ENCODE measurements at places on chromosomes 7 and 10.

- peaks cover 3% of the 10 kb centered on the region for H3K27me3 ChIP-seq
- no peak for DNase-seq
- no peaks in the 10 kb centered on the region for H3K36me3 ChIP-seq
- peaks cover 3% of the 10 kb centered on the region for H3K4me1 ChIP-seq
- H3K27ac ChIP-seq, result no peak overlapping the region
Measured at GRCh38 chr10:43260911-43261577, 5.8 kb downstream of the RASGEF1A start.

DNA sequence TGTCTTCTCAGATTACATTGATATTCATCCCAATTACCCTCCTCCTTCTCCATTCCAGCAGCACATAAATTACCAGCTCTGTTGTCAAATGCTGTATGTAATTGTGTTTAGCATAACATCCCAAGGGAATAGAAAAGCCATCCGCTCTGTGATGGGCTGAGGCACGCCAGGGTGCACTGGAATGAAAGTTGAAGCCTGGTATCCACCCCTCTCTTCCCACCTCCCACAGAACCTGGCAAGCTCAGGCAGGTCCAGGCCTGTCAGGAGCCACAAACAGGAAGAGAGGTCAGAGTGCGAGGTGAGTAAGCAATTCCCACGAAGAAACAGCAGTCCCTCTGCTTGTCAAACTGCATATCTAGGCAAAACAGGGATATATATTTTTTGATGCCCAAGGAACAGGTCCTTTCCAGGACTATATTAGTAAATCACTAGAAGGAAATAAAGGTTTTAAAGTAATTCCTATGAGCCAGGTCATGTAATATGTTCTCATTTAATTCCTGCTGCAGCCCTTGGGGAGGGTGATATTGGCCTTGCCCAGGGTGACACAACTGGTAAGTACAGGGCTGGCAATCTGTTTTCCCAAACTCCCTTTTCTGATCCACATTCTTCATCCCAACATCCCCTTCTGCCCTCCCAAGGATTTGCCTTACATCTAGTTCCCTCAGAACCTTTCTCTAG lies 155.6 kb upstream of the GHITM start:
- DNase-seq, result no peak
- H3K4me3 ChIP-seq, result no peak overlapping the region
- no peaks in the 10 kb centered on the region for H3K27me3 ChIP-seq
- H3K4me1 ChIP-seq, result no peaks in the 10 kb centered on the region

DNA sequence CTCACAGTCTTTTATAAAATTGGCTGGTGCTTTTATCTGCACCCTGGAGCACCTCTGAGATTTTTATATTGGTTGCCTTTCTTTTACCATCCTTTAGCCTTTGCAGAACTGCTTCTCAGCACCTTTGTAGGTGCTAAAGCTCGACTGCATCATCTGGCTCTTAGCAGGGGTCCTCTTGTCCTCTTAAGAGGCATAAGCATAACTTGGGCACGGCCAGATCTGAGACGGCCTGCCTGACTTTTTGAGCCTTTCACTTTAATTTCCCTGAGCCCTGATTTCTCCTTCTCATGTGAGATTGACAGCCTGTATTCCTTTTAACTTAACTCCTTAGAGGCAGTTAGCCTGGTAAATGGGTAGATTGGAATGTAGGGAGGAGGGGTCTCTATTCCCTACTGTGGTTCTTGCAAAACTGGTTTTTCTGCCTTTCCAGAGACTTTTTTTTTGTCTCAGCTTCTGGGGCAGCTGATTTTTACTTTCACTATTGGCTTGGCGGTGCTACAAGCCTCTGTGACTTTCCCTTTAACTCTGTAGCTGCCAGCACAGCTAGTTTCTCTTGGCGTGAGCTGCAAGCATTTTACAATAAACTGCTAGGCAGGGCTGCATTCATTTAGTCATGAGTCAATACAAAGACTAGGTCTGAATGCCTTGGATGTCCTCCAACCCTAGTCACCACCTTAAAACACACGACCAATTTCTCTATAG lies 24.0 kb downstream of the ZPBP start:
- H3K4me1 ChIP-seq, result peaks cover 23% of the 10 kb centered on the region
- DNase-seq, result no peak
- H3K4me3 ChIP-seq, result peak overlapping the region; percentile 46
- H3K27ac ChIP-seq, result peak overlapping the region; percentile 62

GRCh38 chr7:139358541-139359365 lies 941 bp upstream of the LUC7L2 start:
- H3K4me3 ChIP-seq, result peak overlapping the region; percentile 93
- no peaks in the 10 kb centered on the region for H3K36me3 ChIP-seq
- DNase-seq, result no peak
- peak overlapping the region; percentile 100 for H3K27ac ChIP-seq
- peaks cover 29% of the 10 kb centered on the region for H3K4me1 ChIP-seq

- H3K27ac ChIP-seq, result no peak overlapping the region
- no peak overlapping the region for H3K4me3 ChIP-seq
- DNase-seq, result no peak
Measured at GRCh38 chr10:132148261-132149251, 38.2 kb upstream of the DPYSL4 start.

DNA sequence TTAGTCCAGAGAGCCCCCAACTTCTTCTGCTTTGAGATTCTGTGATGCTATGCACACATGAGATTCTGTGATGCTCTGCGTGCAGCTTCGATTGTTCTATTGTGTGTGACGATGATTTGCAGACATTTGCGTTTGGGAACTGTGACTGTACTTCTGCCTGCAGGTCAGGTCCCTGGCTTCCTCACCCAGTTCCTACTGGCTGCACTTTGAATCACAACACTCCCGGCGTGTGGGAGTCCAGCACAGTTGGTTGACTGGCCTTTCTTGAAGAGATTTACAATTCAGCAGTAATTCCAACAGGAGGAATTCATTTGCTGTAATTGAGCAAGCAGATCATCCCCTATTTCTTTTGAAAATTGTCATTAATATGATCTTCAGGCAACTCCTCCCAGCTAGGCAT lies 252.2 kb upstream of the YAE1 start:
- H3K4me1 ChIP-seq, result no peaks in the 10 kb centered on the region
- H3K4me3 ChIP-seq, result no peak overlapping the region
- no peaks in the 10 kb centered on the region for H3K27me3 ChIP-seq
- DNase-seq, result no peak
- no peaks in the 10 kb centered on the region for H3K36me3 ChIP-seq
- no peak overlapping the region for H3K27ac ChIP-seq

DNA sequence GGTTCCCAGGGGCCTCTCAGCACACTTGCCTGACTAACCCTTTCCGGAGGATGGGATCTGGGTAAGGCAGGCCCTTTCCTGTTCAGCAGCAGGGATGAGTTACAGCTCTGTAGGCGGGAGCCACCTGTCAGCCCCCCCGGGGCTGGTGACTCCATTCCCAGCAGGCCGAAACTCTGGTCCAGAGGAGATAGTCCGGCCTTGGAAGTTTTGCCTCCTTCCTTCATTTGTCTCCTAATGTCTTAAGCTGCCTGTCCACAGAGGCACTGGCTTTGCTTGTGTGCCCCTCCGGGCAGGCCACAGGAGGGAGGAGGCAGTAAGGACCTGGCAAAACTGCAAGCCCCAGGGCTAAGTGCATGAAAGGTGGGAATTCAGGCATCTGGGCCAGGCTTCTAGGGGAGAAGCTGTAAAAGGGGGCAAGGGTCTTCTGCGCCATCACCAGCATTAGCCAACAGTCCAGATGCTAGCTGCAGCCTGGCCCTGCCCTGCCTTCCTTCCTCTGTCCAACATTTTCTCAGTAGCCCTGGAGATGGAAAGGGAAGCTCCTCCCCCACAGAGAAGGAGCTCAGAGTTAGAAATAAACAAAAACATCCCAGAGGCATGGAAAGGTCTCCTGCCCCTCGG lies 1.2 kb downstream of the ADIRF start:
- no peaks in the 10 kb centered on the region for H3K27me3 ChIP-seq
- peak overlapping the region; percentile 92 for H3K4me3 ChIP-seq
- peak; percentile 92 for DNase-seq
- no peaks in the 10 kb centered on the region for H3K36me3 ChIP-seq

- H3K4me3 ChIP-seq, result peak overlapping the region; percentile 68
- H3K36me3 ChIP-seq, result no peaks in the 10 kb centered on the region
- H3K27me3 ChIP-seq, result no peaks in the 10 kb centered on the region
- H3K27ac ChIP-seq, result peak overlapping the region; percentile 81
- no peak for DNase-seq
Measured at GRCh38 chr7:80918399-80918798, 452 bp downstream of the SEMA3C start.

DNA sequence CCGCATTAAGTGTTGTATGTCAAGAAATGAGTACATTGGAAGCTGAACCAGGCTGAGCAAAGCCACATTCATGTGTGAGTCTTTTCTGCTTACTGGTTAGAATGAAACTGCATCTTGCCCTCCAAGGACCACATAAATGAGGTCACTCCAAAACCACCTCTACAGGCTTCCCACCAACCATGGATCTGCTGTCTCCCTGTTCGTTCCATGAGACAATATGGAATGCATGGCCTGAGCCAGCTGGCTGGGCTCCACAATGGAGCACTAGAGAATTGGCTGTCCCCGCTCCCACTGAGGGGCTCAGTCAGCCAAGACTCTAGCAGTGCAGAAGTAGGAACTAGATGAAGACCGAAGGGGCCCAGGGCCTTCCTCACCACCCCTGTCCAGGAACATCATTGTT lies 120.8 kb downstream of the TNS3 start:
- DNase-seq, result no peak
- no peaks in the 10 kb centered on the region for H3K36me3 ChIP-seq
- peaks cover 26% of the 10 kb centered on the region for H3K4me1 ChIP-seq
- H3K27me3 ChIP-seq, result no peaks in the 10 kb centered on the region

DNA sequence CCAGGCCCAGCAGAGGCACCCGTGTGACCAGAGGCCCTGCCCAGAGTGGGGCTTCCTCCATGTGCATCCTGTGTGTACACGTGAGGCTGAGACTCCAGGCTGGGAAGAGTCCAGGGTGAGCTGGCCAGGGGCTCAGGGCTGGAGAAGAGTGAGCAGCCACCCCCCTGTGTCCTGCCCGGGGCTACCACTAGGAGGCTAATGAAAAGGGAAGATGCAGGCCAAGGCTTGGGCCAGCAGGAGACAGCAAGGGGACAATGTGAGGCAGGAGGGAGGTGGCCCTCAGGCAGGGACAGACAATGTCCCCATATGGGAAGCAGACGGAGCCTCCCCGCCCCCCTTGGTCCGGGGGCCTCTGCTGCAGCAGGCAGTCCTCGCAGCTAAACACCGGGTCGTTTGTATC lies 102.0 kb downstream of the HIF1AN start:
- no peak for DNase-seq
- no peak overlapping the region for H3K4me3 ChIP-seq
- H3K27me3 ChIP-seq, result no peaks in the 10 kb centered on the region
- no peaks in the 10 kb centered on the region for H3K4me1 ChIP-seq
- H3K27ac ChIP-seq, result no peak overlapping the region

GRCh38 chr7:50469181-50469580 lies 19.0 kb upstream of the FIGNL1 start:
- no peaks in the 10 kb centered on the region for H3K27me3 ChIP-seq
- H3K27ac ChIP-seq, result no peak overlapping the region
- DNase-seq, result no peak
- H3K36me3 ChIP-seq, result no peaks in the 10 kb centered on the region
- no peak overlapping the region for H3K4me3 ChIP-seq

Data from vagina (tissue), 2 donors.